Stimulated activated CD4-positive, alpha-beta T cell treated with anti-CD3 and anti-CD28 coated beads, Interleukin-15, amount 100 ng/mL, for 1 hour (primary cell): ENCODE measurements at places on chromosomes 11 and 22.

DNA sequence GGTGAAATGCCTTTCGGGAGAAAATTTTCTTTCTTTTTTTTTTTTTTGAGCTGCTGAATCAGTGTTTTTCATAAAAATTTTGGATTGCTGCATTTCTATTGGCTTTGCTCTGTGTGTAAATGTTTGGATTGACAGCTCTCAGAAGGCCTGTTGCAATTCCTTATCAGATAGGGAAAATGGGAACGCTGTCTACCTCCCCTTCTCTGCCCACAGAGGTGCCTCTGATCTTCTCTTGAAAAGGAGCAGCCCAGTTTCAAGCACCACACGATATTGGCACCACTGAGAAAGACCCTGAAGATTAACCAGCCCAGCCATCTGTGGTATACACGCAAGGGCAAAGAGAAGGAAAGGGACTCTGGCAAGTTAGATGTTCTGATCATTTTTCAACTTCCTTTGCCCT is 1272.2 kb downstream of the LRRC4C start:
- no peak for DNase-seq

- DNase-seq, result no peak
Observed at GRCh38 chr11:109957000-109957399, 136.2 kb upstream of the ZC3H12C start.

- DNase-seq, result no peak
Observed at GRCh38 chr11:47260366-47260765, 2.6 kb downstream of the NR1H3 start.

GRCh38 chr11:30172883-30173311 is 57.9 kb upstream of the FSHB start:
- DNase-seq, result no peak

GRCh38 chr11:60987577-60988277 is 16.2 kb downstream of the CD6 start:
- DNase-seq, result no peak

GRCh38 chr11:111835665-111836064 is 35.7 kb downstream of the ALG9 start:
- DNase-seq, result no peak

GRCh38 chr22:19504900-19505734 is 19.1 kb downstream of the CLDN5 start:
- DNase-seq, result no peak

DNA sequence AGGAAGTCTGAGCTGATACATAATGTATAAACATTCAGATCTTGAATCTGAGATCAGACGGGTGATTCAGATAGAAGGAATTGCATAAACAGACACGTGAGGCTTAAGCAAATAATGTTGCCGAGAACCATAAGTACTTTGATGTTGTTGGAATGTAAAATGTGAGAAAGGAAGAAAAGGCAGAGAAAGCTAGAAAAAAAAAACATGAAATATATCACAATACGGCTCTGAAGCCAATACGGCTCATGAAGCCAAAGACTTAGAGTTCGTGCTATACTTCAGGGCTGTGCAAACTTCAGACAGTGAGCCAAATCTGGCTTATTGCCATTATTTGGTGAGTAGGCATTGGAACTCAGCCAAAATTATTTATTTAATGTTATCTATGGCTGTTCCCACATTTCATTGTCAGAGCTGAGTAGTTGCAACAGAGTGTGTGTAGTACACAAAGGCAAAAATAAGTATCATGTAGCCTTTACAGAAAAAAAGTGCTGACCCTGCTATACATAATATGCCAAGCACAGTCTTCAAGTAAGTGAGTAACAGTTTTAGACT is 673.3 kb downstream of the CNTN5 start:
- DNase-seq, result no peak
